ENCODE measurements at places on chromosomes 5 and 9. TPM values are rescaled to one million over a fixed set of nuclear protein-coding genes. Genes with fewer than 3 reads are reported as not detected.

DNA sequence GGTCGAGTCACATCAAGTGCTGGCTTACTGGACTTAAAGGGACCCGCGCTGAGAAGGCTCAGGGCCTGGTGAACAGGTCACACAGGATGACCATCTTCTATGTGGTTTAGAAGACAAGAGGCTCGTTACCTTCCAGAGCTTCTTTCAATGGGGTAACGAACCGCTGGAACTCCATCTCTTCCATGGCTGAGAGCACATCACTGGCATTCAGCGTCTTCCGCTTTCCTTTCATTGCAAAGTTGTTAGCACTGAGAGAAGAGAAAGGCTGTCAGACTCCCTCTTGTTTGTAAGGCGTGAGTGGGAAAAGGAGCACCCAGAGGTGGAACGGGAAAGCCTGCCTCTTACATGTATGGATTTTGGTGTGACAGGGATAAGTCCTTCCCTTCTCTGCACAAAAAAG, 994 bp downstream of the POLE3 start:
- H3K4me1 ChIP-seq, result peaks cover 39% of the 10 kb centered on the region
- peaks cover 31% of the 10 kb centered on the region for H3K36me3 ChIP-seq
- DNase-seq, result no peak
- H3K27ac ChIP-seq, result peak overlapping the region; percentile 98
- no peaks in the 10 kb centered on the region for H3K27me3 ChIP-seq

- no peak for DNase-seq
- no peak overlapping the region for H3K4me3 ChIP-seq
- H3K27me3 ChIP-seq, result peaks cover 4% of the 10 kb centered on the region
- no peaks in the 10 kb centered on the region for H3K36me3 ChIP-seq
These were observed 138.4 kb downstream of the EFNA5 start for GRCh38 chr5:107532169-107532878.

GRCh38 chr9:124337562-124337961, 77.7 kb downstream of the PSMB7 start:
- no peaks in the 10 kb centered on the region for H3K4me1 ChIP-seq
- H3K4me3 ChIP-seq, result no peak overlapping the region
- H3K27ac ChIP-seq, result no peak overlapping the region
- no peaks in the 10 kb centered on the region for H3K27me3 ChIP-seq

GRCh38 chr5:158773161-158773560, 326.6 kb downstream of the EBF1 start:
- no peak overlapping the region for H3K27ac ChIP-seq
- H3K4me3 ChIP-seq, result no peak overlapping the region
- no peaks in the 10 kb centered on the region for H3K36me3 ChIP-seq
- no peak for DNase-seq
- peaks cover 1% of the 10 kb centered on the region for H3K27me3 ChIP-seq

DNA sequence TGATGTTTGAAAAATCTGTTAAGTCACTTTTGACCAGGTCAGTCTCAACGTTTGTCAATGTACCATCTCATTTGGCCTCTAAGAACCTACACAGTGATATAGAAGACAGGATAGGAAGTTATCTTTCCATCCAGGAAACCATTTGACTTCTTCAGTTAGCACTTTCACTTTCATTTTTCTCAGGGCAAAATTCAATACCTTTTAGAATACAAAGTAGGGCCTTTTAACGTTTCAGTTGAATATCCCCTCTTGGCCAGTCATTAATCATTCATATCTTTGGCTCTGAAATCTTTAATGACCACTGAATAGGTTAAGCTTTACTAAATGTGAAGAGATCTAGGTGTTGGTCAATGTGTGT, 101.1 kb upstream of the GNAQ start:
- peaks cover 20% of the 10 kb centered on the region for H3K4me1 ChIP-seq
- H3K4me3 ChIP-seq, result peak overlapping the region; percentile 56
- H3K27ac ChIP-seq, result peak overlapping the region; percentile 88
- no peak for DNase-seq
- H3K27me3 ChIP-seq, result peaks cover 14% of the 10 kb centered on the region
- peaks cover 28% of the 10 kb centered on the region for H3K36me3 ChIP-seq

GRCh38 chr9:96453625-96454024, 3.7 kb downstream of the HABP4 start:
- H3K4me1 ChIP-seq, result peaks cover 22% of the 10 kb centered on the region
- H3K27ac ChIP-seq, result no peak overlapping the region
- no peak overlapping the region for H3K4me3 ChIP-seq
- no peak for DNase-seq

DNA sequence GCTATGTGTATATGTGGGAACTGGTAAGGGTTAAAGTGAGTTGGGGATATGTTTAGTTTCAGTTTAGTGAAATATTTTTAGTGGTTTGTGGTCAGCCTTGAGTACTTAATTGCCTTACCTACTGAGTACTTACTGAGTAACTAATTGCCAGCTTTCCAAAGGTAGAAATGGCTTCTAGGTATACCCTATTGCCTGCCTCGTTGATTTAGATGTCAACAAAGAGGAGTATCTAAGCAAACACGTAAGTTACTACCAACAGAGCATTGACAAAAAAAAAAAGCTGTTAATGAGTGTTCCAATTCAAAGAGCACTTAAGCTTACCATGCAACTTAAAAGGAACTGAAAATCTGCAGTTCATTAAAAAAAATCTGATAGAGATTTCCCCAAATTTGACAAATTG, 8.8 kb downstream of the ATP10B start:
- DNase-seq, result no peak
- no peak overlapping the region for H3K4me3 ChIP-seq
- no peaks in the 10 kb centered on the region for H3K36me3 ChIP-seq
- H3K27ac ChIP-seq, result no peak overlapping the region
- H3K27me3 ChIP-seq, result no peaks in the 10 kb centered on the region

SLC26A2 gene
- 8.8 TPM for total RNA-seq

Measured in activated CD4-positive, alpha-beta T cell treated with anti-CD3 and anti-CD28 coated beads, Interleukin-2, amount 10 ng/mL, durations not matched to agents 7 days and 5 days (primary cell).